ENCODE measurements at places on chromosomes 16 and 17.

DNA sequence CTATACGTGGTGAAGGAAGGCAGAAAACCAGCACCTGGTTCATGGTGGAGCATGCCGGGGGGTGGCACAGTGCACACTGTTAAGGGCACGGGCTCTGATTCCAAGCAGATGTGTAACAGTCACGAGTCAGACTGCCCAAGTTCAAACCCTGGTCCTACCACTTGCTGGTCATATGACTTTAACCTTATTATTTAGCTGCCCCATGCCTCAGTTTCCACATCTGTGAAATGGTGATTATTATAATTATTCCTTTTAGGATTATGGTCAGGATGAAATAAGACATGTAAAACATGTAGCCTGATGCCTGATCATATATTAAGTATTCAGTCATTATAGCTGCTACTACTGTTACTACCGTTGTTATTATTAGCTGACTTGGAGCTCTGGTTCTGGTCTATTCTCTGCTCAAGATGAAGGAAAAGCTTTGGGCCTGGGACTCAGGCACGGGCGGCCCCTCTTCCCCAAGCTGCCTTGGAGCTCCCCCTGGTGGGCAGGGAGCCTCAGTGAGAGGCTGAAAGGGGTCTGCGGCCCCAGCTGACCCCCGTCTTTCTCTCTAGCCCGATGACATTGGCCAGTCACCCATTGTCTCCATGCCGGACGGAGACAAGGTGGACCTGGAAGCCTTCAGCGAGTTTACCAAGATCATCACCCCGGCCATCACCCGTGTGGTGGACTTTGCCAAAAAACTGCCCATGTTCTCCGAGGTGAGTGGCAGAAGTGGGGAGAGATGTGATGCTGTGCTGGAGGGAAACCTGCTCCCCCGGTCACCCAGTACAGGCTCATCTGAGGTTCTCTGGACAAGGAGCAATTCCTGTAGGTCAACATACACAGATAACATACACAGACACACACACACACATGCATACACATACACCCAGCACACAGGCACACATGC is 14.0 kb downstream of the NR1D1 start:
- DNase-seq, result no peak

GRCh38 chr17:31858642-31859486 is at the start of gene COPRS:
Gene COPRS, minus strand, starts transcription at chr17:31859244. Its CDS starts 45 bp downstream, at chr17:31859199.
- DNase-seq, result peak; percentile 47

GRCh38 chr17:66165537-66166123 is 26.3 kb downstream of the CEP112 start:
- no peak for DNase-seq

GRCh38 chr16:52535076-52535475 is 11.9 kb downstream of the TOX3 start:
- no peak for DNase-seq

DNA sequence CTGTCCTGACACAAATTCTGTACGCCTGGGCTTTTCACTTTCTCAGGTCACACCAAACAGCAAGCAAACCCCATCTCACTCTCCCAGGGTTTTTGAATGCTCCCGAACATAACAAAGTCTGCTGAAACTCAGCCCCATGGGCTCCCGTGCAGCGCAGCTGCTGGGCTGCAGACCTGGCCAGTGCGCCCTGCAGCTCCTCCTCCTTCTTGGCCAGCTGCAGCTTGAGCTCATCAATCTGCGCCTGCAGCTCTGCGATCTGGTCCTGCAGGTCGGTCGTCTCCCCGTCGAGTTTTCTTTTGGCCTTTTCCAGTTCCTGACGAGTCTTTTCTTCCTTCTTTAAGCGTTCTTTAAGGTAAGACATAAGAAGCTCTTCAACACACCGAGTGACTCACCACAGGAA is 70.5 kb downstream of the NDEL1 start:
- no peak for DNase-seq

- DNase-seq, result peak; percentile 53
These were observed 19.0 kb upstream of the CSNK1D start for GRCh38 chr17:82292251-82293154.

DNA sequence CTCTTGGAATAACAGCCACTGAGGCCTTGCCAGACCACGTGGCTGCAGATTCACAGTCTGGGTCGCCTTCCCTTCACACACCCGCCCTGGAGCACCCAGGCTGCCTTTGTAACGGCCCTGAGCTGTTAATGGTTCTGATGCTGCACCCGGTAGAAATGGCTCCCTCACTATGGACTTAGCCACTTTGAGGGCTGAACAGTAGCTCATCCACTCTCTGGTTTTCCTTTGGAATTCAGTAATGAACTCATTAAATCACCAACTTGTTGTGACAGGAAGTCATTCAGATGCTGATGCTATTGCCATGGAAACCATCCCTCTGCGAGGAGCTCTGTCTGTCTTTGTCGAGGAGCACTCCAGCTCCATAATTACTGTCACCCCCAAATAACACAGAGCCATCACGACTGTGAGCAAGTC is 59.2 kb downstream of the CDK5R1 start:
- DNase-seq, result no peak

DNA sequence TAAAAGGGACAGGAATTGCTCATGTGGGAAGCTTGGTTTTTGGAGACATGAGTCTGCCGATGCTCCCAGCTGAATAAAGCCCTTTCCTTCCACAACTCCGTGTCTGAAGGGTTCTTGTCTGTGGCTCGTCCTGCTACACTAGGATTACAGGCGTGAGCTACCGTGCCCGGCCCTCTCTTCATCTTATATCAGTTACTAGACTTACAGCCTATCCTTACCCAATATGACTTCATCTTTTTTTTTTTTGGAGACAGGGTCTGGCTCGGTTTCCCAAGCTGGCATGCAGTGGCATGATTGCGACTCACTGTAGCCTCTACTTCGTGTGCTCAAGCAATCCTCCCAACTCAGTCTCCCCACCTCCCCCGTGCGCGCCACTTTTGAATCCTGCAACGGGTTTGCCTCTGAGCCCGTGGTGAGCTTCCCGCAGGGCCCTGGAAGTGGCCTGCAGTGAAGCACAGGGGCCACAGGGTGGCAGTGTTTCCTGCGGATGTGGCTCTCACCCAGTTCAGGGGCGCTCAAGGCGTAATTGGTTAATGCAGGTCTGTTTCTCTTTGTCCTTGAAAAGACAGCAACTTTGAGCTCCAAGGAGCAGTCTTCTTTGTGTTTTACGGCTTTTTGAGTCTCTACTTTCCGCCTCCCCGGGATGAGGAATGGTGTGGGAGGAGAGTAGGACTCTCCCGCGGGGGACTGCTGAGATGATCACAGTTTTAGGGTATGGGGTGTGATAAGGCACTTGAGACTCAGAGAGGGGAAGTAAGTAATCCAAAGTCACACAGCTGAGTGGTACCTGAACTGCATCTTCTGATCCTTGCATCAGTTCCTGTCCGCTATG is 22.7 kb upstream of the GPRC5B start:
- peak; percentile 35 for DNase-seq

DNA sequence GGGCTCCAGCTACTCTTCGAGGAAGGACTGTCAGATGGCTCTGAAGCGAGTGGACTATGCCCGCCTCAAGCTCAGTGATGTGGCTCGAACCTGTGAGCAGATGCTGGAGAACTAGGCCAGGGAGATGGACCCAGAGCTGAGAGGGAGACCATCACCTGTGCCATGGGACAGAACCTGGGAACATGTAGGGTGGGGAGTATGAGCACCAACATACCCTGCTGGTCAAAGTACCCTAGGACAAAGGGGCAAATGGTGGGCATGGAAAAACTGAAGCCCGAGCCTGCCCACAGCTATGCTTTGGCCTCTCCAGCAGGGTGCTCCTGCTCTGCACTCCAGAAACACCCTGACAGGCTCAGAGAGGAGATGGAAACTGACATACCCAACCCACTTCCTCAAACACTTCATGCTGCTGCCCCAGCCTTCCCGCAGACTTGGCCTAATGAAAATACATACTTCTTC is 1.9 kb downstream of the MED11 start:
- no peak for DNase-seq

DNA sequence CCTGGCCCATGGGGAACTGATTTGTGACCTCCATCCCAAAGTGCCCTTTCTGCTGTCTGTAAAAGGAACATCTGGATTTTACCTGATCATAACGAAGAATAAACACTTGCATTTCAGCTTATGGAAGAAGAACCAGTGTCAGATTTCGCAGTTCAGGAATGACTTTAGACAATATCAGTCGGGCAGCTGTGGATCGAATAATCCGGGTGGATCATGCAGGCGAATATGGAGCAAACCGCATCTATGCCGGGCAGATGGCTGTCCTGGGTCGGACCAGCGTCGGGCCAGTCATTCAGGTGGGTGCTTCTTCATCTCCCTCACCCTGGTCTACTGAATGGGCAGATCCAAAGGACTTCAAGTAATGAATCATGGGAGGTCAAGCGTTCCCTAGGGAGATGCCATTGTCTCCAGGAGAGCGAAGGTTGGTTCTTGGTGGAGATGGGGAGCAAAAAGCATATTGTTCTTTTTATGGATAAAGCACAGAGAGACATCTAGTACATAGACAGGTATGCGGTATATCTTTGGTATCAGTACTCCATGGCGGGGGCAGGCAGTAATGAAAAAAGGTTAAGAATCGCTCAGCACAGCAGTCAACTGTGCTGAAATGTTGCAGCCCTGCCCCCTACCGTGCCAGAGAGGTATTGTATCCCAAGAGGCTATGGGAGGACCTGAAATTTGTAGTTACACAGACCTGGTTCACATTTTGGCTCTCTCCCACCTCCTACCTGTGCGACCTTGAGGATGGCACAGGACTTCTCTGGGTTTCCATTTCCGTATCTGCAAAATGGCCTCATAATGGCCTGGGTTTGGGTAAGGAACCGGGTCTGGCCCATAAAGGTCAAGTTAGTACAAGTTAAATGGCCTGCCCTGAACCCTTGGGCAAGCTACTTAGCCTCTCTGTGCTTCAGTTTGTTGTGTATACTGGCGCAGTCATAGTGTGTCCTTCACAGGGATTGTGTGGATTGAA is 4.7 kb downstream of the COQ7 start:
- no peak for DNase-seq

DNA sequence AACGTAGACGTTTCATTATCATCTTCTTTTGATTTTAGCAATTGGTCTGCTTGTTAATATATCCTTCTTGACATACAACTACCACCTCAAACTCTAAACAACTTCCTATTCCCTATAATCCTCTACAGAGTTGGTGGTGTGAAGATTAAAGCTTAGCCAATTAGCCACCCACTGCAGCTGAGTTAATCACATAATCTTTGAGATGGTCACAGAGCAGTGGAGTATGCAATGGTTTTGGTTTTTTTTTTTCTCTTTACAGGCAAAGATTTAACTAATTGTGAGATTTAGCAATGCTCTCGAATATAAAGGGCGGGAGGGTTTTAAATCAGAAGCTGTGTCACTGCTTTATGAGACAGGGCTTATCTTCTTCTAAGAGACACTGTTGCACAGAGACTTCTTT is 37.0 kb downstream of the STX8 start:
- no peak for DNase-seq

DNA sequence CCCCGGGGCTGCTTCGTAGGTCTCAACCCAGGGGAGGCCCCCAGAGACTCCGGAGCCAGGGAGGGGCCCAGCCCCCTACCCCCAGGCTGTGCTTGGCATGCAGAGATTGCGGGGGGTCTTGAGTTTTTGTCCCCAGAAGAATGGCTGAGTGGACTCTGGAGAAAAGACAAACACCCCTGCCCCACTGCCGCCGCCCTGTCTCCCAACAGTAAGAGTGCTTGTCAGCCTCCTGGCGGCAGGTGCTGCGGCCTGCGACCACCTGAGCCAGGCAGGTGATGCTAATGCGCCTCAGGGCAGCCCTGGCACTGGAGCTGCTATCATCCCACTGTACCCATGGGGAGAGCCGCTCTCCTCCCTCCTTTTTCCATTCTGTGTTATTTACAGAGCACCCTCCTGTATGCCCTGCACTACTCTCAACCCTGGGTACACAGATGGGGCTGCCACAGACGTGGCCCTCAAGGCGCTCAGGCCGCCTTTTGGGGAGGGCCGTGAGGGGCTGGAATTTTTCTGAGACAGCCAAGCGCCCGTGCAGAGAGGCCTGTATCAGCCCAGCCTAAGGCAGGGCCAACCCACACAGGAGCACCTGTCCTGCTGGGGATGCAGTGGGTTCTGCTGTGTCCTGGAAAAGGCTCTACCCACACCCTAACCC is 2.6 kb upstream of the IL17C start:
- no peak for DNase-seq

GRCh38 chr17:14198575-14198974 is 38.1 kb downstream of the CDRT15 start:
- DNase-seq, result no peak

- peak; percentile 18 for DNase-seq
These were observed at the start of gene VAMP2 for GRCh38 chr17:8162233-8162996. Gene VAMP2, minus strand, starts transcription at chr17:8162948. Its CDS starts 69 bp downstream, at chr17:8162879.

DNA sequence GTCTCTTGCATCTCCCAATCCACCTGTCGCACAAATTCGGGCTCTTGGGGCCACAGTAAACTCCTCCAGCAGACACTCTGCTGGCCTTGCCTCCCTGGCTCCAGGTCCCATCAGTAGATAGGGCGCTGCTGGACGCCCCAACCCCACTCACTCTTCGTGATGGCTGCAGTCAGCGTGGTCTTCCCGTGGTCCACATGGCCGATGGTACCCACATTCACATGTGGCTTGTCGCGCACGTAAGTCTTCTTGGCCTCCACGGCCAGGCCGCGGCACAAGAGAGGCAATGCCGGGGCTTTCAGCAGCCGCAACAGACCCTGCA is 428 bp downstream of the TUFM start:
- DNase-seq, result no peak

GRCh38 chr16:9844361-9844760 is 337.9 kb downstream of the GRIN2A start:
- DNase-seq, result no peak

DNA sequence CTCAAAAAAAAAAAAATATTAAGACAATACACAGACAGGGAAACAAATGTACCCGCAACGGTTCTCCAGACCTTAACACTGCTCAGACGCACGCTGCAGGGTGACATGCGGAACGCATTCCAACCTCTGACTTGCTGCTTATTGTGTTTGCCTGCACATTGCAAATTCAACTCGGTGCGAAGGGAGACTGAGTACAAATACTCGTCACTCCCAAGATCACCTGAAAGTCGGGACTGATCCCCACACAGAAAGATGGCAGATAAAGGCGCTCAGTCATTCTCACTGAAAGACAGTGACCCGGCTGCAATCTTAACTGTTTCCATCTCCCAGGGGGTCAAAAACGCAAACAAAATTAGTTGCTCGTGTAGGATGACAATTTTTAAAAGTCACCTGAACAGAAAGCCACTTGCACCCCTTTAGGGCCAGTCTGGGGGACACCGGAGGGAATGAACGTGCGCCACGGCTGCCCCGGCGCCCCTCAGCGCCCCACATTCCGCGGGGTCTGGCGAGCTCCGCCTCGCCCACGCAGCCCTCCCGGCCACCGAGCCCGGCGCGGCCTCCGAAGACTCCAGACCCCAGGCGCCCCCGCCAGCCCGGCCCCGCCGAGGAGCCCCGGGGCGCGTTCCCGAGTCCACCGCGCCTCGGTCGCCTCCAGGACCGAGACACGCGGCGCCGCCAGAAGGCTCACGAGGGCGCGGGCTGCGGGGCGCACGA is 589 bp downstream of the CLCN7 start:
- DNase-seq, result no peak

GRCh38 chr17:40539711-40540411 is 25.4 kb downstream of the CCR7 start:
- no peak for DNase-seq

GRCh38 chr16:12874186-12874585 is 27.2 kb upstream of the SHISA9 start:
- no peak for DNase-seq

GRCh38 chr16:87395181-87395842 is 3.2 kb downstream of the MAP1LC3B start:
- no peak for DNase-seq

GRCh38 chr16:49640581-49640980 is 215.3 kb downstream of the ZNF423 start:
- no peak for DNase-seq

Measured in GOT3 (cell line).